Stimulated activated CD8-positive, alpha-beta memory T cell treated with anti-CD3 and anti-CD28 coated beads, Interleukin-4, amount 100 ng/mL, for 1 hour (primary cell): ENCODE measurements at places on chromosomes 12 and 14.

DNA sequence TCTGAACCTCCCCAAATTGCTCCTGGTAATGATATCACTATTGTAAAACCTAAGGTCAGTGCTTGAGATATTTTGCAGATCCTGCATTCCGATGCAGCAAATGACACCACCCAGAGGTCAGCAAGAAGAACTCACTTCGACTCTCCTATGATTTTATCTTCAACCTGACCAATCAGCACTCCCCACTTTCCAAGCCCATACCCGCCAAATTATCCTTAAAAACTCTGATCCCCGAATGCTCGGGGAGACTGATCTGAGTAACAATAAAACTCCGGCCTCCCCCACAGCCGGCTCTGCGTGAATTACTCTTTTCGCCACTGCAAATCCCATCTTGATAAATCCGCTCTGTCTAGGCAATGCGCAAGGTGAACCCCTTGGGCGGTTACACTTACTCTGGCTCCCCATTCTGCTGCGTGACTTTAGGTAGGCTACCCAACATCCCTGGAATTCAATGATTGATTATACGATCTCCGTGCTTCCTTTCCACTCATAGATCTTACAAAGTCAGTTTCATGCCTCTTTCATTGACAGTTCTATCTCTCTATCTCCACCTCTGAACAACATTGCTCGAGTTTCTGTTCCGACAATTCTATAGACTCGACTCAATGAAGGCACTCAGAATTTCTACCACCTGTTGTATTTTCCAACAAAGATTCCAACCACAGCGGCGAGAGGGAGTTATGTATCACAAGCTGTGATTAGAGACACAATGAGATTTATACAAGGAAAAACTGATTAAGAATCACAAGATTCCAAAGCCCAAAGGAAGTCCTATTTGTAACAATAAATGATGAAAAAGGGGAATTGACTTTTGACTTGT, 939 bp downstream of the NPC2 start:
- DNase-seq, result no peak

GRCh38 chr14:67385618-67386017, 25.5 kb downstream of the EIF2S1 start:
- DNase-seq, result no peak

- DNase-seq, result no peak
These were observed 22.2 kb downstream of the SLC41A2 start for GRCh38 chr12:104935886-104936285.

- DNase-seq, result no peak
These were observed 9.8 kb downstream of the ZNF641 start for GRCh38 chr12:48340943-48341342.

GRCh38 chr14:25014440-25014839, 35.5 kb downstream of the STXBP6 start:
- no peak for DNase-seq

GRCh38 chr14:31937730-31938346, 139.3 kb upstream of the ARHGAP5 start:
- DNase-seq, result no peak

GRCh38 chr14:105146181-105146975, 22.2 kb downstream of the JAG2 start:
- no peak for DNase-seq

DNA sequence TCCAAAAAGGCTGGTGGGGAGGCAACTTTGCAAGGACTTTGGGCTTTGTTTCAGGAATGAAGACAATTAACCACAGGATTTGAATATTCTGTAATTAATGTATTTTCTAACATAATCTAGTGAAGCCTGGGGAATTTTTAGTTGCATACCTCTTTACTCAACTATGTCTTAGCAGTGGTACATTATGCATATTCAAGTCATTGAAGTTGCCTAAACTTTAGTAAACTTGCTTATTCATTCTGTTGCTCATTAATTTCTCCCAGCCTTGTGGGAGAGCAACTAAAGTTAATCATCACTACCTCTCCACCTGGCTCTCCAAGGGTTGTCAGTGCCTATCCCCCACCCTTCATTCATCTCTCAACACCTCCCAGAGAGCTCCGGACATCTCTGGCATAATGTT, 54.2 kb downstream of the IFNG-AS1 start:
- no peak for DNase-seq

DNA sequence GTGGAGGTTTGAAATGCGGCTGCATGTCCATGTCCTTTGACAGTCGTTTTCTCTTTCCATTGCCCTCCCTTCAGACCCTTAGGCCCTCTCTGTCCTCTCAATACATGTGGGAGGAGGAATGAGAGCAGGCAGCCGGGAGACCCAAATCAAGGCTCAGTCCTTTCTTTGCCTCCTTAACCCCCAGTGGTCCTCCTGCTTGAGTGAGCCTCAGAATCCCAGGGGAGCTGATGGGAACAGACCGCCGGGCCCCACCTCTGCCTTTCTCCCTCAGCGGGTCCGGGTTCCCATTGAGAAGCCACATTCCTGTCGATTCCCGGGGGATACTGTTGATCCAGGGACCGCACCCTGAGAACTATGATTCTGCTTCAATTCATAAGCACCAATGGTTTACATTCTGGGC, 77.9 kb upstream of the RFLNA start:
- no peak for DNase-seq

DNA sequence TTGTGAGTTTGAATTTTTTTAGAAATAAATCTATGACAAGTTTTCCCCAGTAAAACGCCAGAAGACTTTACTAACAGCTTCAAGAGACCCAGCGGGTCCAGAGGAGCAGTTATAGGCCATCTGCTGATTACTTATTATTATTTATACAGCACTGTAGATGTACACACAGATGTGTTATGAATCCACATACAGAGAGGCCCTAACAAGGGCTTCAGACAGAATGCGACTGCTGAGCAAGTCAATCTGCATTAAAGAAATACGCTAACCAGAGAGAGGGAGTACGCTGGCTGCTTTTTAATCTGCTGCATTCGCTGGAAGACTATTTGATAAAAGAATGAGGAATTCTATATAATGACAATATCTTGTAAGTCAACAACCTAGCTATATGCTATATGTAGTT, 32.5 kb downstream of the ATF7 start:
- no peak for DNase-seq

DNA sequence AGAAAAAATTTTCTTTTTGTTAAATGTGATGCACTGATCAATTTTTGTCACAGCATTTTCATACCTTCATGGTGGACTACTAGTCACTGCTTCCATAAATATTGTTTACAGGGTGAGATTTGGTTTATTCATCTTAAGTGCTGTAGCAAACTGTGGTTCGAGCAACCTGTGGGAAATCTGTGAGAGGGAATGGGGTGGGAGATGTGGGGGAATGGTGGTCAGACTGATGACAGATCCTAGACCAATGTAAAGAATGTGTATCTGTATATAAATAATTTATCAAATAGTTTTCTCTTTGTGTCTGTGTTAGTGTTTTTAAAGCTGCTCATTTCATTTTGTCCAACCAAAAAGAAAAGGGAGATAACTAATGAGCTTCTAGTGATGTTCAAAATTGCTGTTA, 26.7 kb downstream of the CSRP2 start:
- no peak for DNase-seq

GRCh38 chr12:27919671-27920235, 52.8 kb downstream of the PTHLH start:
- no peak for DNase-seq

DNA sequence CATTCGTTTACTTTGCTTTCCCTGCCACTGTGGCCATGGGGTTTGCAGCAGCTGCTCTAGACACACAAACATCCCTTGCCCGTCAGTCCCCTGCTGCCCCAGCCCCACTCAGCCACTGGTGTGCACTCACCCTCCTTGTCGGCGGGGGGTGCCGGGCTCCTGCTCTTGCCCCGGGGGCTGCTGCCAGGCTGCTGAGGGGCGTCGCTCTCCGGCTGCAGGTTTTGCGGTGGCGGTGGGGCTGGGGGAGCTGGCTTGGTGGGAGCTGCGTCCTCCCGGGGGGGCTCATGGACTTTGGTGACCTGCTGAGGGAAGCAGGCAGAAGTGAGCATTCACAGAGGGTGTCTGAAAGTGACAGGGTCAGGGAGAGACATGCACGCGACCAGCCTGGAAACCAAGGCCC, 67.1 kb downstream of the RFLNA start:
- DNase-seq, result no peak

DNA sequence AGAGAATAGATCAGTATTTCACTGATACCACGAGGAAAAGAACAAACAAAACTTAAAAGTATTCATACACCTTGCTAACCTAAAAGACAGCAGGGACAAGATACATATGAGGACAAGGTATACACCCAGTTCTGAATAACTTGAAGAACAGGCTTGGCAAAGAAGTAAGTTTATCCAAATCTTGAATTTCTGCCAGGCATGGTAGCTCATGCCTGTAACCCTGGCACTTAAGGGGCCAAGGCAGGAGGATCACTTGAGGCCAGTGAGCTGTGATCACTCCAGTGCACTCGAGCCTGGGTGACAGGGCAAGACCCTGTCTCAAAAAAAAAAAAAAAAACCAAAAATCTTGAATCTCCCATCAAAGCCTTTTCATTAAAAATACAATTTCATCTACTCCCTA, 25.0 kb downstream of the EIF2S1 start:
- DNase-seq, result no peak

GRCh38 chr12:92802906-92803305, 100.1 kb downstream of the PLEKHG7 start:
- DNase-seq, result no peak

DNA sequence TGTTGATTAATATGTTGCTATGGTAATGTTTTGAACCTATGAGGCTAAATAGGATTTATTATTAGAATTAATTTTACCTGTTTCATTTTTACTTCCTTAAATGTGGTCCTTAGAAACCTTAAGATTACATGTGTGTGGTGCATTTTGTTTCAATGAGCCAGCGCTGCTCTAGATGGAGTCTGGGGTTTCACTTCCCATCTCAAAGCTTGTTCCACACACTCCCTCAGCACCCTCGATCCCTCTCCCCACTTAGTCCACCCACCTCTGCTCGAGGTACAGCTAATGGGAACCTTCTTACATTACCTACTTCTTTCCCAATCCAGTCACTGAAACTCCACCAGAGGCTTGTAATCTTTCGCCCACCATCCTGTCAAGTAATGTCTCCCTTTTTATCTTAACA, 205.2 kb downstream of the PAX9 start:
- no peak for DNase-seq

- no peak for DNase-seq
These were observed 64.0 kb downstream of the SMOC1 start for GRCh38 chr14:69943084-69943780.
